H7 (cell line): ENCODE measurements at places on chromosomes 7 and 10.

DNA sequence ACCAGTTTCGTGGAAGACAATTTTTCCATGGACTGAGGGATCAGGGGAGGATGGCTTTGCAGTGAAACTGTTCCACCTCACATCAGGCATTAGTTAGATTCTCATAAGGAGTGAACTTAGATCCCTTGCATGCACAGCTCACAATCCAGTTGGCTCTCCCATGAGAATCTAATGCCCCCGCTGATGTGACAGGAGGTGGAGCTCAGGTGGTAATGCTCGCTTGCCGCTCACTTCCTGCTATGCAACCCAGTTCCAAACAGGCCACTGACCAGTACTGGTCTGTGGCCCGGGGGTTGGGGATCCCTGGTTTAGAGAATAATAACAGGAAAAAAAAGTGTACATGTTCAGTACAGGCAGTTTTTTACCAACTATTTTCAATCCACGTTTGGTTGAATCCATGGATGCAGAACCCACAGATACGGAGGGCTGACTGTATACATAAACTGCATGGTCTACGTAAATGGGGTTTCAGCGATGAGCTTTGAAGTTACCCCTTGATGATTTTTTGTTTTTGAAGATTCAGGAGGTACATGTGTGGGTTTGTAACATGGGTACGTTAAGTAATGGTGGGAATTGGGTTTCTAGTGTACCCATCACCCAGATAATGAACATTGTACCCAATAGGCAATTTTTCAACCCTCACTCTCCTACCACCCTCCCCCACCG lies 24.5 kb downstream of the OGDH start:
- no peak for DNase-seq

- DNase-seq = peak; percentile 50
Observed at GRCh38 chr10:11328264-11329061, 283.0 kb downstream of the USP6NL start.

GRCh38 chr7:18724318-18724717 lies 228.8 kb downstream of the HDAC9 start:
- DNase-seq = no peak

- DNase-seq = no peak
Observed at GRCh38 chr10:119524720-119525070, 17.8 kb downstream of the RGS10 start.

- no peak for DNase-seq
Observed at GRCh38 chr10:125086691-125087090, 73.7 kb downstream of the CTBP2 start.

DNA sequence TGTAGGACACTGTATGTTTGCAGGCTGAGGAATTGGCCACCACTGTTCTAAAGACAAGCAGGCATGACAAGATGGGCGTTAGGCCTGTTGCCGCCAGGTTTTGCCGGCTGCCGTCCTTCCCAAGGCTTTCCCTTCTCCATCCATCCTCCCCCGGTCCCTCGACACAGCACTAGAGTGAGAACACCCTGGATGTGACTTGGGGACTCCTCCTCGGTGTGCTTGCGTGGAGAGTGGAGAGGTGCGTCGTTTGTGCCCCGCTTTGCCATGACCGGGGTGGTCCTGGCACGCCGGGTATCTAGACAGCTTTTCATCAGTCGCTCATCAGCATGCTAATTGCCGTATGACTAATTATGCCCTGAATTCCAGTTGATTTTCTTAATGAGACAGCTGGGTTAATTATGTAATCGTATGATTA lies 206.6 kb upstream of the SH2B2 start:
- DNase-seq = no peak

GRCh38 chr10:127694580-127695193 lies 42.3 kb upstream of the FOXI2 start:
- DNase-seq = peak; percentile 66

DNA sequence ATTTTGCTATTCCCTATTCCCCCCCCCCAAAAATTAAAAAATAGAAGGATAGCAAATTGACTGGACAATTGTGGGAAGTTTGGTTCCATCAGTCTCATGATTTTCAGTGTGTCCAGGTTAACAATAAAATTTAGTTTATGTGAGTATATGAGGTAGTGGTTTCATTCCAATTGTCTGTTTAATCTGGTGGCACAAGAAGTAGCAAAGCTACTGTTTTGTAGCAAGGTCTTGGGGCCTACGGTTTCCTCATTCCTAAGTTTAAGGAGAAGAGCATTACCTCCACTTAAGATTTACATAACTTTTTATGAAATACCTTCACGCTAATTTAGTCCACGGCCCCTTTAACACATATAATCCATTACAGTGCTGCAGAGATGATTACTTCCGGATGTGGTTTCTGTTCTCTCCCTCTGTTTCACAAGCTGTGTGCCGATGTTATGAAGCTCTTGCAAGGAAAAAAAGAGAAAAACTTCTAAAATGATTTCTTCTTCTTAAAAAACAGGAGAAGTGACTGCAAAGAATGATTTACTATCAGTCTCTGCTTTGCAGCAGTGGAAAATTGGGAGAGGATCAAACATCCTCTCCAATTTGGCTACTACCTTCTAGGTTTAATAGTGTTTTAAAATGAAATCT lies 32.7 kb upstream of the NPVF start:
- no peak for DNase-seq

DNA sequence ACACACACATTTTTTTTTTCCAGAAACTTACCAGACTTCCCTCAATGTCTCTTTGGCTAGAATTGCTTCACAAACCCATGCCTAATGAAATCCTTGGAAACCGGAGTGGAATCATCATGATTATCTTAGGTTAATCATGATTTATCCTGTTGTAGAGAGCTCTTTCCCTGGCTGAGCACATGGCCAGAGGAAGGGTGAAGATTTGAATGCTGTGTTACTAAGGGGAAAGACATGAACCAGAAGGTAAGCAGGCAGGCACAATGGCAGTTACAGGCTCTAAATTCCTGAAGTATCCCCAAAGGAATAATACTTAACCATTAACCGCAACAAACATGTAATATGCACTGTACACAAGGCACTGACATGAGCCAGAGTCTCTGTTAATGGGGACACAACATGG lies 4.1 kb upstream of the RNF148 start:
- no peak for DNase-seq

DNA sequence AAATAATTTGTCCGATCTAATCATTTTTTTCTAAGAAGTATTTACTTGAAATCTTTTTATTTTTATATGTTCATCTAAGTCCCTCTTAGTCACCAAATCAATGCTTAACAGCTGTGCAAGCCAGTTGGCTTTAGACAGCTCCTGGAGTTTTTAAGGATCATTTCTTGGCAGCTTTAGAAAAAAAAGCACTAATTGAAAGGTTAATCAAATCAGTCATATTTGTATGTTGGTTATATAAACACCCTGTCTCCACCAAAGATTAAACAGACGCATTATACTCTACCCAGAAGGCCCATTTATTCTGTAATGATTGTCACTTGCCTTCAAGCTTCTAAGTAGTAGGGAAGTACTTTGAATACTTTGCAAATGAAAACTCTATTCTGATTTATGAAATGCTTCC lies 60.2 kb downstream of the PAXIP1 start:
- no peak for DNase-seq

- DNase-seq = peak; percentile 24
Observed at GRCh38 chr10:101035916-101036702, 5.1 kb downstream of the SFXN3 start.

DNA sequence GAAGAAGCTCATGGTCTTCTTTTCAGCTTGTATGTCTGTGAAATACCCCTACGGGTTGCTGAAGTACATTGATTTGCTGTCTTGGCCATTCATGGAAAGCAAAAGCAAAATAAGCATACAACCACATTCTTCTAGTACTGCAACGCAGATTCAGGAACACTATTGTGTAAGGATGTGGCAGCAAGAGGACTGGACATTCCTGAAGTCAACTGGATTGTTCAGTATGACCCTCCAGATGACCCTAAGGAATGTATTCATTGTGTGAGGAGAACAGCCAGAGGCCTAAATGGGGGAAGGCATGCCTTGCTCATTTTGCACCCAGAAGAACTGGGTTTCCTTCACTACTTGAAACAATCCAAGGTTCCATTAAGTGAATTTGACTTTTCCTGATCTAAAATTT lies 133.4 kb upstream of the ANKRD1 start:
- no peak for DNase-seq

DNA sequence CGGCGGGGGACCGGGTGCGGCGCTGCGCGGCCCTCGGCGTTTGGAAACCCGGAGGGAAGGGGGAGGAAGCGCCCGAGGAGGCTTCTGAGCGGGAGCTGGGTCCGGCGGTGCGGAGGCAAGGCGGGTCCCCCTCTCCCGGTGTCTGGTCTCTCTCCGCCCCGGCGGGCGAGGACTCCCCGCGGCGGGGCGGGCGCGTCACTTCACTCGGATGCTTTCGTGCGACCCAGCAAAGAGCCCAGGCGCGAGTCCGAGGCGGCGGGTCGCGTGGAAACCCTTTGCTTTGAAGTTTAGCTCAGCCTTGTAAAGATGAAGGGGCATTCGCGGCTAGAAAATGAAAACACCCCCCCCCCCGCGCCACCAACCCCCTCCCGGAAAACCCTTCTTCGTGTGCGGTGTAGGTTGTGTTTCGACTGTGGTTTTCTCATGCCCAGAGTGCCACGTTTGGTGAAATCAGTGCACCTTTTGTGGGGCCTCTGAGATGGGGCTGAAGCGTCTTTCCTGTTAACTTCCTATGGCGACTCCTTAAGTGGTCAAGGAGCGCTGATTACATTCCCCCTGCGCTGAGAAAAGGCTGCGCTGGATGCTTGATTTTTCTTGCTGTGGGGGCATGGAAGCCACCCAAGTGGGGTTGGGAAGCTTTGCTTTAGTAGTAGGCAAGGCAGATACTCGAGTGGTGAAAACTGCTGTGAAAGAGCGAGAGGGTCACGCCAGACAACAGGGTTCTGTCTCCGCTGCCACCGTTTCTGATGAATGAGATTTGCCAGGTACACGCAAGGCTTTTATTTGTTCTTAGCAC lies 876 bp downstream of the GNAI1 start:
- peak; percentile 73 for DNase-seq

DNA sequence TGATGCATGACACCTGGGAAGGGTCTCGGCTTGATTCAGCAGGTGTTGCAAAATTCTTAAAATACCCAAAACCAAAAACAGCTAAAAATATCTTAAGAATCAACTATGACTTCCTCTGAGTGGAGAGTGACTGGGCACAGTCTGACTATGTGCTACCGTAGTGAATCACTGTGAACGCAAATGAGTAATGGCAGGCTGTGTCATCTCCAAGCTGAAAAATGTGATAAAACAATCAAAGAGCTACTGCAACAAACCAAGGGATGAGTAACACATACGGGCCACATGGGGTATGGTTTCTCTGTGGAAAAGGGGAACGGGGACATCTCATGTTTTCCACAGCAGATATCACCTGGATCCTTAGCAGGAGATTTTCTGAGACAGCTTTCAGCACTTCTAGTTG lies 127.5 kb downstream of the ABCA13 start:
- no peak for DNase-seq

- DNase-seq = no peak
Observed at GRCh38 chr10:49153971-49154370, 20.1 kb upstream of the FAM170B start.

- no peak for DNase-seq
Observed at GRCh38 chr10:43674553-43675210, 26.0 kb upstream of the ZNF32 start.

DNA sequence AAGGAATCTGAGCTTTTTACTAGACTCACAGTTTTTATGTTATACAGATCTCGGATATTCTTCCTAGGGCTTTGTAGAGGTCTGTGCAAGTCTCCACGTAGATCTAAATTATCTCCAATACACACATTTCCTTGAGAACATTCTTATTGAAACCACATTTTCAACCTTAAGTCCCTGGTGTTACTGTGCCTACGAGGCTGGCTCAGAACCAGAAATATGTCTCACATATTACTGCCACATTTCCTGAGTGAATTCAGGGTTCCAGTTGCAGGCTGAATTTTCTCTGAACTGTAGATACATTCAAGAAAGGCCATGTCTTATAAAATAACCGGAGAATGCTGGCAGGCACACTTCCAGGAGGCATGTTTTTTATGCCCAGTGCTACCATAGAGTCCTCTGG lies 46.5 kb downstream of the INHBA start:
- DNase-seq = no peak

DNA sequence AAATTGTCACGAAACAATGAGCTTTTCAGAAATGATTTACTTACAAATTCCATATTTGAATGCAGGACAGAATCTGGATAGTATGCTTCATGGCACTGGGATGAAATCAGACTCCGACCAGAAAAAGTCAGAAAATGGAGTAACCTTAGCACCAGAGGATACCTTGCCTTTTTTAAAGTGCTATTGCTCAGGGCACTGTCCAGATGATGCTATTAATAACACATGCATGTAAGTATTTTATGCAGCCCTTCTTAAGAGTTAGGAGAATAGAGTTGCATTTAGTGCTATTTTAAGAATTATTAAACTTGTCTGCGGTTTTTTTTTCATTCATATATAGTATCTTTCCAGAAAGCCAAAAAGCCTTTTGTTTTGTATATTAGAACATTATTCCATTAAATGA lies 67.4 kb downstream of the MMRN2 start:
- DNase-seq = no peak

GRCh38 chr10:53284615-53285182 lies 512.1 kb upstream of the MBL2 start:
- no peak for DNase-seq

GRCh38 chr7:80415522-80415921 lies 96.3 kb downstream of the GNAT3 start:
- no peak for DNase-seq

GRCh38 chr10:131708225-131708880 lies 192.5 kb upstream of the PPP2R2D start:
- DNase-seq = no peak

DNA sequence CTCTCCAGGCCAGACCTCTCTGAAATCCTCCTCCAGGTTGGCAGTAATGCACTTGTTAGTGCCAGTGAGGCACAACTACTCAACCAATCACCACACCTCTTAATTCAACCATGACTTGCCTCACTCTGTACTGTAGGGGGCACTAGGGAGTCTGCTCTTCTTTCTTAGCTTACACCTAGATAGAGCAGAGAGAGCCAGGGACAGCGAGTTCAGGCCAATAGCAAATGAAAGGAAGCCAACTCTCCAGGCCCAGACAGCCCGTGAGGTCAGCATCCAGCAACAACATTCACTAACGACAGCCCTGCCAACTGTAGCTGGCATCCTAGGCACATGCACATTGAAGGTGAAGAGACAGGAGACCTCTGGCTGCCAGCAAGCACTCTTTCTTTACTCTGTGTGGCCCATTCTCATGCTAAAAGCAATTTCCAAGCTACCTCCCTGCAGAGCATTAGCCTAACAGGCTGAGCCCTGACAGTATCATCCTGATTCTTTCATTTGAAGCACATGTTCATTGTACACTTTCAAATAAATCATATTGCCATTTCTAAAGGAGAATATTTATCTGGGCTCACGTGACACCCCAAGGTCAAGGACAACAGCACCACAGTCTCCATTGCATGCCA lies 136.3 kb downstream of the DPY19L1 start:
- peak; percentile 62 for DNase-seq

DNA sequence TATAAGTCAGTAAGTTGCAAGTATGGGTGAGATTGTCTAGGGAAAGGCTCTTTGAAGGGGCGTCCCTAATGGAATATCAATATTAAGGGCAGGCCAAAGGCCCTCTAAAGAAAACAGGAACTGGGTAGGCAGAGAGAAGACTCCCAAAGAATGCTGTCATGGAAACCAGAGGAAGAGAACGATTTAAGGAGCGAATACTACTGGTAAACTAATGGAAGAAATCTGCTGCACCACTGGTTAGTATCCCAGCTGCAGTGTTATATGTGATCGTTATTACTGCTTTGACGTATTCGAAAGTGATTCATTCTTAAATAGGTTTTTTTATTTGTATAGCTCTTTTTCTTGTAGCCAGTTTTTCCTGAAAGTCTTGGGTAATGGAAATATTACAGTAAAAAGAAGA lies 1.3 kb downstream of the CASP2 start:
- no peak for DNase-seq

- no peak for DNase-seq
Observed at GRCh38 chr7:155918720-155919390, 106.6 kb upstream of the SHH start.
